ENCODE measurements at places on chromosomes 7 and 10. TPM values are rescaled to one million over a fixed set of nuclear protein-coding genes. Genes with fewer than 3 reads are reported as not detected.

DNA sequence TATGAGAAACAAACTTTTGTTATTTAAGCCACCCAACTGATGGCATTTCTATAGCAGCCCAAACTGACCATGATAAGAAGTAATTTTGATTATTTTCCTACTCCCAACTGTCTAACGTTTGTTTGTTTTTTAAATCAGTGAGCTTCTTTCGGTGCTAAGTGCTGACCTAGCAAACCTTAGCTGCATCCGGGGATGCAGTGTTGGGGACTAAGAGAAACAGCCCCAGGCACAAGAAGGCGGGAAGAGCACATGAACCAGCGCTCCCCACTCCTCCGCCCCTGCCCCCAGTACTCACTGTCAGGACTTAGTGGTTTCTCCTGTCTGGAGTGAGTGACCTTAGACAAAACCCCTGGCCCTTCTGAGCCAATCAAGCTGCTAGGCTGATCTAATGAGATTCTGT is 168.8 kb downstream of the CALN1 start:
- no peak for DNase-seq

- DNase-seq: no peak
Observed at GRCh38 chr10:13327534-13327933, 20.6 kb downstream of the SEPHS1 start.

GRCh38 chr7:99369767-99370391 is 4.7 kb upstream of the ARPC1B start:
- DNase-seq: no peak

The INHBA gene
- total RNA-seq: not detected

- DNase-seq: no peak
Observed at GRCh38 chr7:128831178-128831993, 1.2 kb downstream of the FLNC start.

The MLXIPL gene
- 0.95 TPM for total RNA-seq
